ENCODE measurements at places on chromosomes 16 and 17. TPM values are rescaled to one million over a fixed set of nuclear protein-coding genes. Genes with fewer than 3 reads are reported as not detected.

NXN gene
- total RNA-seq, result 16.8 TPM

GRCh38 chr16:85430523-85431421 is 182.3 kb upstream of the GSE1 start:
- H3K27ac ChIP-seq, result no peak overlapping the region
- no peak for DNase-seq
- no peak overlapping the region for H3K4me3 ChIP-seq
- H3K27me3 ChIP-seq, result no peaks in the 10 kb centered on the region
- H3K4me1 ChIP-seq, result peaks cover 75% of the 10 kb centered on the region

GRCh38 chr17:74592087-74592990 is at the start of gene CD300LD:
TSS of gene CD300LD (minus strand) at chr17:74592283. CDS start at chr17:74592202, 81 bp downstream.
- no peaks in the 10 kb centered on the region for H3K4me1 ChIP-seq
- H3K27ac ChIP-seq, result no peak within 1 kb of the TSS
- no peaks in the 10 kb centered on the region for H3K27me3 ChIP-seq
- no peak for DNase-seq
- no peaks in the 10 kb centered on the region for H3K36me3 ChIP-seq

GRCh38 chr17:30832438-30833124 is 815 bp downstream of the ATAD5 start:
- DNase-seq, result no peak
- H3K36me3 ChIP-seq, result peaks cover 5% of the 10 kb centered on the region
- H3K27me3 ChIP-seq, result no peaks in the 10 kb centered on the region
- peaks cover 8% of the 10 kb centered on the region for H3K4me1 ChIP-seq
- peak overlapping the region; percentile 93 for H3K4me3 ChIP-seq
